AG08395 (cell line): ENCODE measurements at places on chromosomes 7 and 10.
A peak's percentile ranks its signal among the peaks of the same experiment; 100 is the strongest.

- DNase-seq: no peak
These were observed 23.2 kb downstream of the COL1A2 start for GRCh38 chr7:94417901-94418300.

- no peak for DNase-seq
These were observed 12.5 kb upstream of the CALD1 start for GRCh38 chr7:134766779-134767519.

GRCh38 chr10:76033457-76034196 is 602.2 kb downstream of the LRMDA start:
- peak; percentile 41 for DNase-seq

DNA sequence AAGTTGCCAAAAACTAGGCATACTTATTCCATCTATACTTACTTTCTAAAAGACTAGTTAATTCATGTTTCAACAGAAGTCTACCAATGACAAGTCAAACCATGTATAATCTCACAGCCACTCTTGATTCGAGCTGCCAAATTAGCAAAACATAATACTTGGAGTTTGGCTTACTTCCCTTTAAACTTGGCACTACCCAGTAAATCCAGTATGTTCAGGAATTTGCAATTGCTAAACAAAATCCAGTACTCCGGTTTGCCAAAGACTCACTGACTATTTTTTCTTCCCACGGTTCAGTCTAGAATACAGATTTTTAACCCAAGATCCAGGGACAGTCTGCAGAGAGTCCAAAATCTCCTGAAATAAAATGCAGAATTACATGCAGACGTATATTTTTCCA is 4.6 kb downstream of the OAT start:
- DNase-seq: peak; percentile 48

GRCh38 chr10:56782503-56782902 is 421.4 kb upstream of the ZWINT start:
- DNase-seq: no peak
